ENCODE measurements at places on chromosomes 3 and 15. TPM values are rescaled to one million over a fixed set of nuclear protein-coding genes. Genes with fewer than 3 reads are reported as not detected.

ERICH6 gene
- not detected for polyA plus RNA-seq

GUCA1C gene
- polyA plus RNA-seq = not detected

FHIT gene
- polyA plus RNA-seq = not detected

FBXO40 gene
- not detected for polyA plus RNA-seq

TMEM108 gene
- 0.06 TPM for polyA plus RNA-seq

OIP5 gene
- polyA plus RNA-seq = 4.0 TPM

PLXNB1 gene
- 15.4 TPM for polyA plus RNA-seq

GP9 gene
- polyA plus RNA-seq = not detected

TEX55 gene
- polyA plus RNA-seq = not detected

NKIRAS1 gene
- 11.8 TPM for polyA plus RNA-seq

EFCC1 gene
- not detected for polyA plus RNA-seq

SEMA3G gene
- polyA plus RNA-seq = not detected

IQCF5 gene
- polyA plus RNA-seq = not detected

PRRT3 gene
- 1.9 TPM for polyA plus RNA-seq

SCAANT1 gene
- not detected for polyA plus RNA-seq

P3H2 gene
- polyA plus RNA-seq = 13.5 TPM

- peak; percentile 4 for DNase-seq
These were observed 224.4 kb downstream of the ZMAT3 start for GRCh38 chr3:178847190-178847589.

DNA sequence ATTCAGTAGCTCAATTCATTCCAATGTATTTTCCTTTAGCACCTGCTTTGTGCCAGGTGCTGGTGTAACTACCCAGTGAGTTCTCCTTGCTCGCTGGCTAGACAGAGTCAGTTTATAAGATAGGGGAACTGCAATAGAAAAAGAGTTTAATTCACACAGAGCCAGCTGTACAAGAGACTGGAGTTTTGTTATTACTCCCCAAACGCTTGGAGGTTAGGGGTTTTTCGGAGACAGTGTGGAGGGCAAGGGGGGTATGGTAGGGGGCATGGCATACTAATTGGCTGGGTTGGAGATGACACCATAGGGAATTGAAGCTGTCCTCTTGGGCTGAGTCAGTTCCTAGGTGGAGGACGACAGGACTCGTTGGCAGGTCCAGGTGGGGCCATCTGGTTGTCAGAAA, 5.4 kb upstream of the CFAP91 start:
- no peak for DNase-seq

GRCh38 chr3:197423376-197423775, 125.0 kb upstream of the DLG1 start:
- DNase-seq = no peak

- no peak for DNase-seq
These were observed 39.8 kb downstream of the SMARCC1 start for GRCh38 chr3:47741925-47742324.

- no peak for DNase-seq
These were observed 101.2 kb upstream of the PTX3 start for GRCh38 chr3:157335233-157336076.

GRCh38 chr3:72257738-72258137, 472.8 kb upstream of the PROK2 start:
- DNase-seq = no peak

DNA sequence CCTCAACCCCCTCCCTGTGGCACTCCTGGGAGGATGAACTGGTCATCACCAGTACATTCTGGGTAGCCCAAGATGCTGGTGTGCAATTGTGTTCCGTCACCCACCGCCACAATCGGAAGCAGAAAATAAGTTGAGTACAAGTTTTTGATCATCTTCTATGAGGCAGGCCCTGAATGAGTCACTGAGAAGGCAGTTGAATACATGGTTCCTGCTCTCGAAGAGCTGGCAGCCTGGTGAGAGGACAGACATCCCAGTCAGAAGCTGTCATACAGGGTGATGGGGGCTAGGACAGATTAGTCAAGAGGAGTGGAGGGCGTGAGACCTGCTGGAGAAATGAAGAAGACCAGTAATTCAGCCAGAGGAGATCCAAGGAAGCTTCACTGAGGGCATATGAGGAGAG, 6.2 kb downstream of the CEMIP start:
- no peak for DNase-seq

DNA sequence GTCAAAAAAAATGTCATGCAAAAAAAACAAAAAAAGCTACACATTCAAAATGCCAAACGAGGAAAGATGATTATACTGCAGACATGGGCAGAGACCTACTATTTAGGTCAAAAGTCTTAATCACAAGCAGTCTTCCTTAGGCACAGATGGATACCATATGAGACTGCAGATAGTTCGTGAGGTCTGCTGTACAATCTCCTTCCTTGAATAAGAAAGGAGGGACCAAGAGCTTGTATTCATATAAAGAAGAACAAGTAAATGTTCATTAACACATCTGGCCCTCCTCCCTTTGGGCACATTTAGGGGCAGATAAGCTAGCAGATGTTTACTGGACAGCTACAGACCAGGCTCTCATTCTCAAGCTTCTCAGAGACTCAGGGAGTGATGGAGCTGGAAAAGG, 45.3 kb downstream of the ANXA2 start:
- DNase-seq = no peak

DNA sequence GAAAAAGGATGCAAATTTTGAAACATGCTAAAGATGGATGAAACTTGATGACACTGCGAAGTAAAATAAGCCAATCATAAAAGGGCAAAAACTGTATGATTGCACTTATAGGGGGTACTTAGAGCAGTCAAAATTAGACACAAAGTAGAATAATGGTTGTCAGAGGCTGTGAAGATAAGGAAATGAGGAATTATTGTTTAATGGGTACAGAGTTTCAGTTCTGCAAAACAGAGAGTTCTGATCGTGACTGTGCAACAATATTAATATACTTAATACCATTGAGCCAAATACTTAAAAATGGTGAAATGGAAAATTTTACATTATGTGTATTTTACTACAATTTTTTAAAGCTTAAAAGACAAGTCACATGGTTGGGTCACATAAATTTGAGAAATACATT, 35.1 kb downstream of the UBE3A start:
- DNase-seq = no peak

- DNase-seq = no peak
These were observed 33.9 kb upstream of the SLC41A3 start for GRCh38 chr3:126117786-126118185.

GRCh38 chr3:171165499-171165921, 139.0 kb upstream of the SLC2A2 start:
- DNase-seq = no peak

GRCh38 chr3:124964387-124964786, 29.8 kb upstream of the MUC13 start:
- no peak for DNase-seq

DNA sequence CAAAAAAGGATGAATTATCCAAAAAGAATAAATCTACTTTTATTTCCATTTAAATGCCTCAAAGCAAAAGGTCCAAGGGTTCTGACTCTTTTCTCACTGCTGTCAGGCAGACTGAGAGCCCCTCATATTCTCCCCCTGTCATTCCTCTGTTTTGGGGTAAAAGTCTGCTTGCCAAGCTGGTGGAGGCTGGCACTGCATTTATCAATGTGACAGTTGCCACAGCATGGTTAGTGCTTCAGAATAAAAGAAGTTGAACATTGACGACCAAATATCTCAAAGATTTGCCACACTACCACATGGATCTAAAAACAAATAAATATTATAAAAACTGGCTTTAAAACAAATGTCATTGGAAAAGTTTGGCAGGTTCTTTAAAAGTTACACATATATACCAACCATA, 89.2 kb upstream of the SNRK start:
- DNase-seq = no peak

GRCh38 chr3:46423588-46423987, 16.5 kb downstream of the CCRL2 start:
- no peak for DNase-seq

DNA sequence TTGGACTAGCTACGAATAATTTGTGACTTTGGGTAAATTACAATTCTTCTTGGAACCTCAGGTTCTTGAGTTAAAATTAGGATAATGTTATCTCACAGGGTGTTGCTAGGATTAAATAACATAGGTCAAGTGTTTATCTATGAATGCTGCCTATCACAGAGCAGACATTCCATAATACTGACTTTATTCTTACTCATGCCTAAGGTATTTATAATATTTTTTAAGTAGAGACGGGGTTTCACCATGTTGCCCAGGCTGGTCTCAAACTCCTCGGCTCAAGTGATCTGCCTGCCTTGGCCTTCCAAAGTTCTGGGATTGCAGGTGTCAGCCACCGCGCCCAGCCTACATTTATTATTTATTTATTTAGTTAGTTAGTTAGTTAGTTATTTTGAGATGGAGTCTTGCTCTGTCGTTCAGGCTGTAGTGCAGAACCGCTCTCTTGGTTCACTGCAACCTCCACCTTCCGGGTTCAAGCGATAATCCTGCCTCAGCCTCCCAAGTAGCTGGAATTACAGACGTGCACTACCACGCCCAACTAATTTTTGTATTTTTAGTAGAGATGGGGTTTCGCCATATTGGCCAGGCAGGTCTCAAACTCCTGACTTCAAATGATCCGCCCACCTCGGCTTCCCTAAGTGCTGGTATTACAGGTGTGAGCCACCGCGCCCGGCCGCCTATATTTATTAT, 741 bp upstream of the ZNF106 start:
- DNase-seq = peak; percentile 38

- peak; percentile 63 for DNase-seq
These were observed 35.4 kb upstream of the CORO2B start for GRCh38 chr15:68543165-68544008.

- peak; percentile 92 for DNase-seq
These were observed 24.0 kb downstream of the TSEN2 start for GRCh38 chr3:12508291-12508700.

GRCh38 chr3:99863588-99863987, 45.9 kb downstream of the CMSS1 start:
- DNase-seq = no peak

- DNase-seq = no peak
These were observed 23.2 kb downstream of the SCN11A start for GRCh38 chr3:39028546-39028945.

- DNase-seq = no peak
These were observed 82.5 kb downstream of the RFTN1 start for GRCh38 chr3:16430717-16431630.

DNA sequence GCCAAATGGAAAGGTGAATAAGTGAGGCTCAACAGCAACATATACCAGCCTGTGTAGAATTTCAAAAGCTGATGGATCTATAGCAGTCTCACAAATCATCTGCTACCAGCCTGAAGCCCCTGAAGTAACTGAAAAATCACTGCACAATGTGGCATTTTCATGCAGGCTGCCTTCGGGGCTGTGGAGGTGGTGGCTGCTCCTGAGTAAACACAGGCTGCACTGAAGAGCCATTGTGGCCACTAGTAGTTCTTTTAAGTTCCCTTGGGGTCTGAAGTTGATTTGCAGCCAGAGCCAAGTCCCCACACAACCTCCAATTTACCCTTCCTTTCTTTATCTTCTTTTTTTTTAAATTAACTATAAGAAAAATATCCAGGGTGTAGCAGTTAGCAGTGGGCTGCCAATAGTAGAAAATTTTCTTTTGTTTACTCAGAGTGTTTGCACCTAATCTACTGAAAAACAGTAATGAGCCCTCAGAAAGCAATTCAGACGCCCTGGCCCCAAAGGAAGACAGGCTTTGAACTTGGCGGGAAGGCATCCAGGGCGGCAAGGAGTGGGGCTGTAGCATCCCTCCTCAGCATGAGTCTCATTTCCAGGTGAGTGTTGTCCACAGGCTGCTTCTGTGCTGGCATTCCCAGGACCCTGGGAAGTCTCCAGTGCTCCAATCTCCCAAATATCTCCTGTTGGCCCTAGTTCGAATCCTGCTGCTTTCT, 13.3 kb upstream of the SUSD5 start:
- no peak for DNase-seq

- DNase-seq = no peak
These were observed 33.0 kb downstream of the MYZAP start for GRCh38 chr15:57624730-57625129.

GRCh38 chr15:93826790-93827189, 404.6 kb upstream of the MCTP2 start:
- no peak for DNase-seq

- DNase-seq = no peak
These were observed 354.5 kb upstream of the KCNMB2 start for GRCh38 chr3:178181784-178182183.

- no peak for DNase-seq
These were observed 30.3 kb downstream of the SYNM start for GRCh38 chr15:99135194-99135593.

- DNase-seq = no peak
These were observed 186.6 kb downstream of the UBE2E2 start for GRCh38 chr3:23389686-23390085.

DNA sequence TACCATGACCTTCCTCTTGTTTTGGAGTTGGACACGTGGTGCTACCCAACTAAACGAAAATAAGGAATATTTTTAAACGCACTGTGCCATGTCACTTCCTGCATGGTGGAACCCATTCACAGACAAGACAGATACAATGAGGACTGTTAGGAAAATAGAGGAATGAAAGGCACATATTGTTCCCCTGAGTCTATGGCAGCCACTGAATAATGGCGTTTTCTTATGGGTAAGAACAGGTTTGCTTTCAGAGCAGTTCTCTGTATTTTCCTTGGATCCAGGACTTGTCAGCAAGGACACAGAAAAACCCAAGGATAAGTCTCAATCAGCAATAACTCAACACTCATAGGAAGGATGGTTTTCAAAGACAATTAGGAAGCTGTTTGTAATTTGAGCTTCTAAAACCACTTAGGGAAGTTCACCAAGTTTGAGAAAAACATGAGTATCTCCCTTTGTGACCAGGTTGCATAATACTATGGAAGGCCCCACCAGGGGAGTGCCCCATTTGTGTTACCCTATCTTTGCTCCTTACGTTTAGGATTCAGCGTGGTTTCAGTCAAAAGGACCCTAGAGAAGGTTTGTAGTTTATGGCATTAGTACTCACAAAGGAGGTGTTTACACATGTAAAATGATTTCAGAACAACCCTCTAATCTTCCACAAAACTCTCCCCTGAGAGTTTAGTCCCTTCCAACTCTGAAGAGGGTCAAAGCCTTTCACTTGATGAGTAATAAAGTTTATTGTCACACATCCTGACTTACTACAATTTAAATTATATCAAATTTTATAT, 487.2 kb upstream of the ATP11B start:
- DNase-seq = no peak

DNA sequence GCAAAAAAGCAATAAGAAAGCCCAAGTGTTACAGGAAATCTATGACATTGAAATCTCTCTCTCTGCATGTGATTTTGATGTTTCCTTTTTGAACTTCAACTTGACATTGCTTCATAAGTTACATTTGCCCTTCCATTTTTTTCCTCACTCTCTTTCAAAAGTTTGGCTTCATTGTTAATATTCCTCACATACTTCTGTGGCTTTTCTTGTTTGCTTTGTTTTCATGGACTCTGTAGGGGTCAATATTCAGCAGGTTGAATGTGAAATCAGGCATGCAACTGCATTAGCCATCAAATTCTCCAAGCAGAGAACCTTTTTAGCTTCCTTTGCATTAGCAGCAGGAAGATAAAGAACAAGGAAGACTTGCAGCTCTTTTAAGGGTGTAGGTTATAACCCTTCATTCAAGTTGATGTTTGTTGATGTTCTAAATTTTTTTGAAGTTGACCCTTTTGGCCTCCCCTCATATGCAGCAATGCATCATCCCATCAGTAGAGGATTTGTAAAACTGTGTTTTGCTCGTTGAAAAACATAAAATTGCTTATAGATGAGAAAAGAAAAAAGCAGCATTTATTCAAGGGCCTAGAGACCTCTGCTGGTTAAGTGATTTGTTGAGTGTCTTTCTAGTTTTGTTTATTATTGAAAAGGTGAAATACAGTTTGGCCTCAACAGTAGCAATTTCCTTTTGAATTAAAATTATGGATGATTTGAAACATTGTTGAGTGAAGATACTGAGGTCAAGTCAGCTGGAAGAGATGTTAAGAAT, 211.4 kb downstream of the IL5RA start:
- no peak for DNase-seq

- DNase-seq = no peak
These were observed 135.7 kb upstream of the IL12A start for GRCh38 chr3:159852821-159853505.

Data from BJ (cell line).